ENCODE measurements at places on chromosomes 1 and 21. TPM values are rescaled to one million over a fixed set of nuclear protein-coding genes. Genes with fewer than 3 reads are reported as not detected.
A peak's percentile ranks its signal among the peaks of the same experiment; 100 is the strongest.

The LCE1D gene
- not detected for total RNA-seq

The FASLG gene
- 0.50 TPM for total RNA-seq

The ANXA9 gene
- 3.3 TPM for total RNA-seq

The GJA9 gene
- total RNA-seq = not detected

The DYNLT5 gene
- 1.4 TPM for total RNA-seq

The ARV1 gene
- 21.1 TPM for total RNA-seq

The PDXK gene
- total RNA-seq = 210 TPM

The ANGPTL3 gene
- total RNA-seq = 0.41 TPM

The TEDDM1 gene
- total RNA-seq = not detected

GRCh38 chr1:215056584-215056983, 26.0 kb upstream of the KCNK2 start:
- H3K4me1 ChIP-seq = no peaks in the 10 kb centered on the region
- no peak overlapping the region for H3K27ac ChIP-seq
- no peaks in the 10 kb centered on the region for H3K27me3 ChIP-seq
- H3K36me3 ChIP-seq = no peaks in the 10 kb centered on the region

- H3K27me3 ChIP-seq = no peaks in the 10 kb centered on the region
- DNase-seq = no peak
- no peak overlapping the region for H3K4me3 ChIP-seq
- H3K36me3 ChIP-seq = no peaks in the 10 kb centered on the region
- no peaks in the 10 kb centered on the region for H3K4me1 ChIP-seq
- H3K27ac ChIP-seq = no peak overlapping the region
Observed at GRCh38 chr1:173393659-173394000, 83.5 kb upstream of the PRDX6 start.

- no peaks in the 10 kb centered on the region for H3K4me1 ChIP-seq
- H3K36me3 ChIP-seq = no peaks in the 10 kb centered on the region
- no peak for DNase-seq
- no peak overlapping the region for H3K27ac ChIP-seq
- H3K27me3 ChIP-seq = no peaks in the 10 kb centered on the region
- no peak overlapping the region for H3K4me3 ChIP-seq
Observed at GRCh38 chr1:228974273-228974672, 239.0 kb downstream of the RHOU start.

DNA sequence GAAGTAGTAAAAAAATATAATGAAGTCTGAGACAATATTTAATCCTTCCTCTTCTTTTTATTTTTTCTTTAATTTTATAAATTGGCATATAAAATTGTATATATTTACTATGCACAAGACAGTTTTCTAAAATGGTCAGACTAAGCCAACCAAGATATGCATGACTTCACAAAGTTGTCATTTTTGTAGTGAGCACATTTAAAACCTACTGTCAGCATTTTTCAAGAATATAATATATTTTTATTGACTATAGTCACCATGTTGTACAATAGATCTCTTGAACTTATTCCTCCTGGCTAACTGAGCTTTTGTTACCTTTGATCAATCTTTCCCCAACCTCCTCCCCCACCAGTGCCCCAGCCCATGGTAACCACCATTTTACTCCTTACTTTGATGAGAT, 129.2 kb downstream of the ATP6V1G3 start:
- H3K27me3 ChIP-seq = no peaks in the 10 kb centered on the region
- H3K36me3 ChIP-seq = no peaks in the 10 kb centered on the region
- no peak overlapping the region for H3K4me3 ChIP-seq
- no peak for DNase-seq

DNA sequence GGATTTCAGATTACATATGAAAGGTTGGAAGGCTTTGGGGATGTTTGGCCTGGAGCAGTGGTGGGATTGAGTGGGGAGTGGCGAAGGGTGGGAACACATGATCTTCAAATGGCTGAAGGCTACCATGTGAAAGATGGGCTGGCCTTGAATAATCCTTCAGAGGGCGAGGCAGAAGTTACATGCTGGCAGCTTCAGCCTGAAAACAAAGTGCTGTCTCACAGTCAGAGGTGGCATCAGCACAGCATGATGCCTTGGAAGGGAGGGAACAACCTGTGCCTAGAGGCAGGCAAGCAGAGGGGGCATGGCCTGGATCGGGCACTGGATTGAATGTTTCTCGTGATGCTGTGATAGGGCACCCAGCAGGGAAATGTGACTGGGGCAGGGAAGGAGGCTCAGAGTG, 130.8 kb downstream of the BEND5 start:
- H3K4me3 ChIP-seq = no peak overlapping the region
- no peak for DNase-seq
- no peaks in the 10 kb centered on the region for H3K27me3 ChIP-seq
- H3K27ac ChIP-seq = no peak overlapping the region
- H3K4me1 ChIP-seq = peaks cover 2% of the 10 kb centered on the region
- H3K36me3 ChIP-seq = no peaks in the 10 kb centered on the region

DNA sequence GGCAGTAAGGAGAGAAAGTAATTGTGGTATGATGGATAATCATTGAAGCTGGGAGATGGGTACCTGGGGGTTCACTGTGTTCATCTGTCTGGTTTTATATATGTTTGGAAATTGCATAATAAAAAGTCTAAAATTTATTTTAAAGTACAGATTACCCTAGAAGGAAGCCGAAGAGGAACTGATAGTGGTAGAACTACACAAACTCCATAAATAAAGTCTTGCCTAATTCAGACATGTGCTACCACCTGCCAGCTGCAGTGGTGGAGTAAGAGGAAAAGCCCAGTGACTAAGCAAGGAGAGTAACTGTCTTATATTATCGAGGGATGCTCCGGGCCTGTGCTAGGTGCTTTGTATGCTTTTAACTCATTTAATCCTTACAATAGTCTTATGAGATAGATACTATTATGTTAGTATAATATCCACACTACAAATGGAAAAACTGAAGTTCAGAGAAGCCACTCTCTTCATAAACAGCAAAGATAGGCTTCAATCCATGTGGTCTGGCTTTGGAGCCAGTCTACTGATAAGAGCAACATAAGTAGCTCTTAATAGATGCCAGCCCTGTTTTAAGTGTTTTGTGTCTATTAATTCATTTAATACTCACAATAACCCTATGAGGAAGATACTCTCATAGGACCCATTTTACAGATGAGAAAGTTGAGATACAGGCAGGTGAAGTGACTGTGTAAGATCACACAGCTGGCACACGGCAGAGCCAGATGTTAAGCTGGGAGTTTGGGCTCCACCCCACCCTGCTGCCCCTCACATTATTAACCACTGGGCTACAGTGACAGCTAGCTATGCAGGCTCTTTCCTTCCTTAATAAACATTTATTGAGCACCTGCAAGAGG, 56.8 kb upstream of the HNRNPU start:
- H3K36me3 ChIP-seq = no peaks in the 10 kb centered on the region
- no peak for DNase-seq
- H3K27ac ChIP-seq = no peak overlapping the region
- peaks cover 4% of the 10 kb centered on the region for H3K4me1 ChIP-seq

- no peak for DNase-seq
- H3K27me3 ChIP-seq = no peaks in the 10 kb centered on the region
- H3K4me1 ChIP-seq = no peaks in the 10 kb centered on the region
- H3K4me3 ChIP-seq = no peak overlapping the region
Observed at GRCh38 chr1:116288201-116288598, 84.8 kb upstream of the ATP1A1 start.

DNA sequence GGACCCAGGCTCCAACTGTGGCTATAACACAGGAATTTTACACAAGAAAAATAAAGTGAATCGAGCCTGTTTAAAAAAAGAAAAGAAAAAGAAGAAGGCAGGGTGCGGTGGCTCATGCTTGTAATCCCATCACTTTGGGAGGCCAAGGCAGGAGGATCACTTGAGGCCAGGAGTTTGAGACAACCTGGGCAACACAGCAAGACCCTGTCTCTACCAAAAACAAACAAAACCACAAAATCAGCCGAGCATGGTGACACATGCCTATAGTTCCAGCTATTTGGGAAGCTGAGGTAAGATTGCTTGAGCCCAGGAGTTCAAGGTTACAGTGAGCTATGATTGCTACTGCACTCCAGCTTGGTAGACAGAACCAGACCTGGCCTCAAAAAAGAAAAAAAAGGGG, 17.7 kb downstream of the MTF1 start:
- no peaks in the 10 kb centered on the region for H3K27me3 ChIP-seq
- DNase-seq = no peak
- H3K36me3 ChIP-seq = peaks cover 8% of the 10 kb centered on the region
- peaks cover 10% of the 10 kb centered on the region for H3K4me1 ChIP-seq

DNA sequence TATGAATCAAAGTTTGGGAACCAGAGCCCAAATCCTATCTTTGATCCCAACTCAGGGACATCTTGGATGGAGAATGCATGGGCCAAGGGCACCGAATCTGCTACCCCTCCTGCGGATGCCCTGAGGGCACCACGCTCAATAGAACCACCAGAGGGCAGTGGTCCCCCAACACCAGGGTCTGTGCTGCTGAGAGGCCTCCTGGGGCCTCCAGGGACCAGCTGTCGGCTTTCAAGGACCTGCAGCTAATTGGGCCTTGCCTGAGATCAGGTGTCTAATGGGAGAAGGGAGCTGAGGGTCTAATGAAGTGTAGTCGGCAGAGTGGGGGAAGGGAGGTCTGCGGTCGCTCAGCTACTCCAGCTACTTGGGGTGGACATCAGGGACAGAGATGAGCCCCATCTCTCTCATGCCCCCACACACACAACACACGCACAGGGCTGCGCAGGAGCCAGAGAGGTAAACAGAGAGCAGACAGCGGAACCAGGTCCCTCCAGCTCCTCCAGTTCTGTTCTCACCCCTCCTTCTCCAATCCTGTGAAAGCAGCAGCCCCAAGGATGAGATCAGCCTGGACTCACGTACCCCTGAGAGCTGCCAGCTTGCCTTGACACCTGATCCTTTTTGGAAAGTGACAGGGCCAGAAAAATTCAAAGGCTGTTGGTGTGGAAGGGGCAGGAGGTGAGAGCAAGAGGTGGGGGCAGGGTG, 34.9 kb upstream of the PPP1R15B start:
- peaks cover 7% of the 10 kb centered on the region for H3K4me1 ChIP-seq
- no peaks in the 10 kb centered on the region for H3K27me3 ChIP-seq
- peak; percentile 92 for DNase-seq

DNA sequence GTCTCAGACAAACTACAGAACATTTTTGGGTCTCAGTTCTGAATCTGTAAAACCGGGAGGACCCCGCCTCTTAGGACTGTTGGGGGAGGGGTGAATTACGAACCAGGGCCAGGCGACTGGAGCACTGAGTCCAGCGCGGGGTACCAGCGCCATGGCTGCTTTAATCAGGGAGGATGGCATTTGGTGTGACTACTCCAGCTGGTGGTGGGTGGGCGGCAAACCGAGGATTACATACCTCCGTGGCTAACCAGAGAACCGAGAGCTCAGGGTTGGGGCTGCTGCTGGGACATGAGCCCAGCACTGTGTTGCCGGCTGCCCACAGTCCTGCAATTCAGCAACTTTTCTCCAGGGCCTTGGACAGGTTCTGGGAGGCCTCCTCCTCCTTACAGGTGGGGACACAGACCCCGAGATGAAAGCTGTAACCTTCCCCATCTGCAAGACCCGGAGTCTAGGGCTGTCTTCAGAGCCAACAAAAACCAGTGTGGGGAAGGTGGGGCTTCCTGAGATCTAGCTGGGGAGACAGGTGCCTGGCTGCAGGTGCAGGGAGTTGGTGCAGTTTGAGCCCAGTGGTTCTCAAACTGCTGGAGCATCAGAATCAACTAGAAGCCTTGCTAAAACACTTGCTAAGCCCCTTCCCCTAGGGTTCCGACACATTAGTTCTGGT, 273.5 kb downstream of the FOXD2 start:
- no peak overlapping the region for H3K4me3 ChIP-seq
- no peak overlapping the region for H3K27ac ChIP-seq
- no peaks in the 10 kb centered on the region for H3K4me1 ChIP-seq
- H3K27me3 ChIP-seq = peaks cover 8% of the 10 kb centered on the region
- DNase-seq = no peak

GRCh38 chr1:114318961-114319360, 165.3 kb upstream of the SYT6 start:
- no peaks in the 10 kb centered on the region for H3K4me1 ChIP-seq
- no peak overlapping the region for H3K27ac ChIP-seq
- DNase-seq = no peak
- no peaks in the 10 kb centered on the region for H3K27me3 ChIP-seq
- no peak overlapping the region for H3K4me3 ChIP-seq
- no peaks in the 10 kb centered on the region for H3K36me3 ChIP-seq

- H3K4me1 ChIP-seq = no peaks in the 10 kb centered on the region
- H3K4me3 ChIP-seq = no peak overlapping the region
- no peaks in the 10 kb centered on the region for H3K36me3 ChIP-seq
- DNase-seq = no peak
- no peak overlapping the region for H3K27ac ChIP-seq
Observed at GRCh38 chr1:232476538-232476950, 153.4 kb downstream of the SIPA1L2 start.

DNA sequence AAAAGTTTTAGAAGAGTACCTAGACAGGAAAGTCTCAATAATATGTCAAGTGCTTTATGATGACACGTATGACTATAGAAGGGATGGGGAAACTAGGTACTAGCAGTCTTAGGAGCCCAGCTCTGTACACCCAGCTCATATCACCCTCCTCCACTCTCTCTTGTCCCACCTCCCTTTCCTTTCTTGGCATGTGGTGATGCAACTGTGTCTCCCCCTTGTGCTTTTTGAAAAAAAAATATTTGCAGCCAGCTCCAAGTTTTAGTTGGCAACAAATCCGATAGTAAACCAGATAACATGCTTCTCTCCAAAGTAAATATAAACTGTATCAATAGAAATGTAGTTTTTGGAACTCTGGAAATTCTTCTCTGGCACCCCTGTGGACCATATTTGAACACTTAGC, 280.7 kb downstream of the PDE4B start:
- no peaks in the 10 kb centered on the region for H3K27me3 ChIP-seq
- DNase-seq = no peak
- H3K36me3 ChIP-seq = no peaks in the 10 kb centered on the region
- H3K27ac ChIP-seq = no peak overlapping the region
- no peak overlapping the region for H3K4me3 ChIP-seq

- peak; percentile 46 for DNase-seq
- no peaks in the 10 kb centered on the region for H3K27me3 ChIP-seq
- peaks cover 31% of the 10 kb centered on the region for H3K36me3 ChIP-seq
- H3K4me3 ChIP-seq = no peak overlapping the region
- peaks cover 5% of the 10 kb centered on the region for H3K4me1 ChIP-seq
Observed at GRCh38 chr1:3778590-3779264, 6.2 kb downstream of the SMIM1 start.

DNA sequence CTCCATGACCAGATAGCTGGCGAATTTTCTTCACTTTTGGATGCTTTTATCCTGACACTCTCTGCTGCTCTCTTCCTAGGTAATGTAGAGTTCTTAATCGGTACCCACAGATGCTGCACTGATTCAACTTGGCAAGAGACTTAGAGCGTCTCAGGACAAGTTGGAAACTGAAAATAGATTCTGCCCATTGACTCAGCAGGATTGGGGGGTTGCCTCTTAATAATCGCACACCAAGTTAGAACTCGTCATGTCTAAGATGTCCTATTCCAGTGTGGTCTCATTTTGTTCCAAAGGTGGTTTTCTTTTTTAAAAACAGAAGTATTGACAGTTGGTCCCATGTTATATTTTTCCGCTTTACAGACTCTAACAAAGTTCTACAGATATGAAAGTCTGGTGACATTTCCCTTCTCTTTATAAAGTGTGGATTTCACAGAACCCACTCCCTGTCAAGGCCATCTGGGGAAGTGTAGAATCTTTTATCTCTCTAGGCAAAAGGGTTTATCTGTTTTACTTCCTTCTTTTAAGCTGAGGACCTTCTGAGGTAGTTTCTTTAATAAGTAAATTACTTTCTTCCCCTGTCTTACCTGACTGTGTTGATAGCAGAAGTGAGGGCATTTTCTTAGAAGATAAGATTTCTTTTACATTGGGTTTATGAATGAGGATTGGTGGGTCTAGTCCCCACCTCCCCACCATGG, 12.1 kb upstream of the DIPK1A start:
- H3K27ac ChIP-seq = no peak overlapping the region
- H3K4me3 ChIP-seq = no peak overlapping the region
- DNase-seq = no peak
- no peaks in the 10 kb centered on the region for H3K27me3 ChIP-seq
- H3K36me3 ChIP-seq = no peaks in the 10 kb centered on the region

GRCh38 chr21:44758781-44759627, 42.6 kb downstream of the UBE2G2 start:
- H3K27ac ChIP-seq = no peak overlapping the region
- no peaks in the 10 kb centered on the region for H3K36me3 ChIP-seq
- no peak overlapping the region for H3K4me3 ChIP-seq
